ENCODE measurements at places on chromosomes 5 and 9. TPM values are rescaled to one million over a fixed set of nuclear protein-coding genes. Genes with fewer than 3 reads are reported as not detected.
A peak's percentile ranks its signal among the peaks of the same experiment; 100 is the strongest.

C7 gene
- not detected for total RNA-seq

TTC39B gene
- 23.8 TPM for total RNA-seq

TAS2R1 gene
- not detected for total RNA-seq

ACTBL2 gene
- total RNA-seq, result not detected

PCDHGB7 gene
- 0.13 TPM for total RNA-seq

FAM81B gene
- total RNA-seq, result not detected

FAXDC2 gene
- total RNA-seq, result not detected

FCHO2 gene
- 2.2 TPM for total RNA-seq

RIGI gene
- total RNA-seq, result 6.1 TPM

GRCh38 chr5:36679221-36679989 is 73.0 kb downstream of the SLC1A3 start:
- H3K36me3 ChIP-seq, result no peaks in the 10 kb centered on the region
- no peak overlapping the region for H3K4me3 ChIP-seq
- no peak overlapping the region for H3K27ac ChIP-seq
- no peaks in the 10 kb centered on the region for H3K4me1 ChIP-seq
- no peak for DNase-seq

DNA sequence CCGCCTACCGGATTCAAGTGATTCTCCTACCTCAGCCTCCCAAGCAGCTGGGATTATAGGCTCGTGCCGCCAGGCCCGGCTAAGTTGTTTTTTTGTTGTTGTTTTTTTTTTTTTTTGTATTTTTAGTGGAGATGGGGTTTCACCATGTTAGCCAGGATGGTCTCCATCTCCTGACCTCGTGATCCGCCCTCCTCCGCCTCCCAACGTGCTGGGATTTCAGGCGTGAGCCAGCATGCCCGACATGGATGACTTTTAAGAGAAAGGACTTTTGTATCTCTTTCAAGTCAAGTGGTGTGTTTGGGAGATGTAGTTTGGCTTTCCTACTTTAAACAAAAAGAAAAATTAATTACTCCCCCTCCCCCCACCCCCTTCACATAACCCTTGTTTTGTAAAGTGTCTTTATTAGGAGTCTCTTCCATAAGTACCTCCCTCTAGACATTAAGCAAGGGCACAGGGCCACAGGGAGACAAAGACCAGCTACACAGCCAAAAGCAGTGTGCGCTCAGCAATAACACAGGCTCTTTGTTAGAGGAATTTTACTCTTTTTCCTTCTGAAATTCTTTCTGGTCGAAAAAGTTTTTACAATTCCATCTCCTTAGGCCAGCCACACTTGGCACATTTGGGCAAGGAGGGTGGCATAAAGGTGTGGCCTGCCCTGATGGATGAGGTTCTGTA is 31.2 kb downstream of the JAKMIP2 start:
- H3K4me1 ChIP-seq, result no peaks in the 10 kb centered on the region
- no peaks in the 10 kb centered on the region for H3K36me3 ChIP-seq
- DNase-seq, result no peak
- H3K27me3 ChIP-seq, result no peaks in the 10 kb centered on the region

DNA sequence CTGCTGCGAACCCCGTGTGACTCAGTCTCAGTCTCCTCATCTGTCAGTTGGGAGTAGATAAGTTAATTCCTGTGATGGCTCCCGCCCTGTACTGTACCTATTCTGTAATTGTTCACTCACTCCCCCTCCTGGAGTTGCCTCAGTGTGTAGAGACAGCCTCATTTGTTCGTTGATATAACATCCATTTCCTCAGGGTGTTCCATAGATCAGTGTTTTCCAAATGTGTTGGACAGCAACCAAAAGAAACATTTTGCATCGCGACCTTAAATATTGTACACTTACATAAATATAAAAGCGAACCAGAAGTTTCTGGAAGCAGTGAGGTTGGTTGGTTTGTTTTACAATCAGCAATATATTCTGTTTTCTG is 698 bp downstream of the NFX1 start:
- H3K36me3 ChIP-seq, result peaks cover 28% of the 10 kb centered on the region
- peak overlapping the region; percentile 100 for H3K27ac ChIP-seq
- peaks cover 59% of the 10 kb centered on the region for H3K4me1 ChIP-seq
- no peak for DNase-seq
- no peaks in the 10 kb centered on the region for H3K27me3 ChIP-seq
- H3K4me3 ChIP-seq, result peak overlapping the region; percentile 93

- no peaks in the 10 kb centered on the region for H3K27me3 ChIP-seq
- no peak overlapping the region for H3K4me3 ChIP-seq
- DNase-seq, result no peak
Observed at GRCh38 chr5:135317286-135317685, 81.7 kb downstream of the MACROH2A1 start.

DNA sequence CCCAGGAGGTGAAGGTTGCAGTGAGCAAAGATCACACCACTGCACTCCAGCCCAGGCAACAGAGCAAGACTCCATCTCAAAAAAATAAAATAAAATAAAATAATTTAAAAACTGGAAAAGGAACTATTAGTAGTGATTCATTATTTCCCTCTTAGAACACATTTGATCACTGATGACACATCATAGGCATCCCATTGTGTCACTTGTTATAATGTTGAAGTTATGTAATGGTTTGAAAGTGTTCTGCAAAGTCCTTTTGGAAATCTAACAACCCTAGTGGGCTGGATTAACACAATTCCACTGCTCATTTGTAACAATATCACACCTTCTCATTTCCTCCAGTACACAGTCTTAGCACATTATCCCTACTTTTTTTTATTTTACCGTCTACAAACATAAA is 81.8 kb upstream of the LMNB1 start:
- H3K4me3 ChIP-seq, result no peak overlapping the region
- DNase-seq, result no peak
- no peaks in the 10 kb centered on the region for H3K36me3 ChIP-seq
- H3K27ac ChIP-seq, result no peak overlapping the region
- H3K27me3 ChIP-seq, result no peaks in the 10 kb centered on the region
- H3K4me1 ChIP-seq, result peaks cover 7% of the 10 kb centered on the region

GRCh38 chr9:93058355-93059010 is at the start of gene SUSD3:
SUSD3 (plus strand) TSS chr9:93058701; CDS start chr9:93058743, 42 bp downstream.
- peaks cover 8% of the 10 kb centered on the region for H3K36me3 ChIP-seq
- peak within 1 kb of the TSS; percentile 94 for H3K27ac ChIP-seq
- no peaks in the 10 kb centered on the region for H3K27me3 ChIP-seq
- H3K4me3 ChIP-seq, result peak within 1 kb of the TSS; percentile 91

DNA sequence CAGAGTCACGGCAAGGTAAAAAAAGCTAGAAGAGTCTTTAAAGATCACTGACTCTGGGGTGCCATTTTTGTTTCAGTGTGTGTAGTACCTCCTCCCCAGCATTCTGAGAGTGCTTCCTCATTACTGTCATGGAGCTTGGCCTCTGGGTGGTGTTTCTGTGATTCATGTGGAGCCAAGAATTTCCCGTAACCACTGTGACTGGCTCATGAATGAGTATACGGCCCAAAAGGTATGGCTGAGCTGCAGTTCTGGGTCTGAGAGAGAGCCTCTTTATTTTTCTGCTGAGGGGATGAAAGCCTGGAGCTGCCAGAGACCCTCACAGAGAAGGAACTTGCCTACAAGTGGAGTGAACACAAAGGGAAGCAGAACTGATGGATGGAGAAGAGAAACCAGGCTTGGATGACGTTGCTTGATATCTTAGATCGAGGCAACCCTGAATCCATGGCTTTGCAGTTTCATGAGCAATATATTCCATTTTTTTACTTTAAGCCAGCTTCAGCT is 85.6 kb downstream of the PTTG1 start:
- peak overlapping the region; percentile 67 for H3K4me3 ChIP-seq
- H3K27me3 ChIP-seq, result peaks cover 5% of the 10 kb centered on the region
- peak overlapping the region; percentile 90 for H3K27ac ChIP-seq
- H3K36me3 ChIP-seq, result peaks cover 3% of the 10 kb centered on the region
- H3K4me1 ChIP-seq, result peaks cover 68% of the 10 kb centered on the region
- DNase-seq, result no peak

- H3K27me3 ChIP-seq, result peaks cover 62% of the 10 kb centered on the region
- no peaks in the 10 kb centered on the region for H3K36me3 ChIP-seq
- H3K27ac ChIP-seq, result peak overlapping the region; percentile 63
Observed at GRCh38 chr9:107491081-107492053, 1.8 kb upstream of the KLF4 start.

GRCh38 chr5:180027459-180028089 is 44.0 kb downstream of the RNF130 start:
- no peaks in the 10 kb centered on the region for H3K36me3 ChIP-seq
- H3K27ac ChIP-seq, result no peak overlapping the region
- peaks cover 2% of the 10 kb centered on the region for H3K27me3 ChIP-seq
- no peak for DNase-seq

DNA sequence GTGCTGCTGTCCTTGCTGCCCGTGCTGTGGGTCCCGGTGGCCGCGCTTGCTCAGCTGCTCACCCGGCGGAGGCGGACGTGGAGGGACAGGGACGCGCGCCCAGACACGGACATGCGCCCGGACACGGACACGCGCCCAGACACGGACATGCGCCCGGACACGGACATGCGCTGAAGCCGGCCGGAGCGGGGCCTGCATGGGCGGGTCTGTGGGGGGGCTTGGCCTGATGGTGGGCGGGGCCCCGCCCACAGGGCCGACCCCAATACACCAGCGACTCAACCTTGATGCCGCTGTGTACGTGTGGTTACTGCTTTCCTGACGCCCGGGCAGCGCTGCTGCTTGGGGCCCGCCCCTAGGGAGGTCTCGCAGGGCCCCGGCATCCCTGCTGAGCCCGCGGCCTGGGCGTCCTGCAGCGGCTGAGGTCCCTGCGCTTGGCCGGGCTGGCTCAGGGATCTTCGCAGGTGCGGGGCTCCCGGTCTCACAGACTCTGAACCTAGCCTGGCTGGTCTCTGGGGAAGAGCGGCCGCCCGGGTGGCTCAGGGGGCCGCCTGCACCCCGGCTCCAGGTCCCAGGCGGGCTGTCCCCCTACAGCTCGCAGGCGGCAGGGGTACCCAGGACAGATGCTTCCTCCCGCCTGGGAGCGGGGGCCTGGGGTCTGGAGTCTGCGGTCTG is 20.9 kb downstream of the SLC6A18 start:
- no peak for DNase-seq
- H3K4me1 ChIP-seq, result no peaks in the 10 kb centered on the region
- H3K36me3 ChIP-seq, result no peaks in the 10 kb centered on the region
- no peak overlapping the region for H3K27ac ChIP-seq

- H3K27me3 ChIP-seq, result no peaks in the 10 kb centered on the region
- H3K4me1 ChIP-seq, result peaks cover 7% of the 10 kb centered on the region
- H3K36me3 ChIP-seq, result peaks cover 23% of the 10 kb centered on the region
- no peak overlapping the region for H3K27ac ChIP-seq
- H3K4me3 ChIP-seq, result no peak overlapping the region
Observed at GRCh38 chr5:909086-909485, 16.4 kb downstream of the TRIP13 start.

- no peak for DNase-seq
- no peaks in the 10 kb centered on the region for H3K4me1 ChIP-seq
- no peak overlapping the region for H3K27ac ChIP-seq
- H3K4me3 ChIP-seq, result no peak overlapping the region
Observed at GRCh38 chr5:181045316-181045715, 5.2 kb downstream of the BTNL9 start.

DNA sequence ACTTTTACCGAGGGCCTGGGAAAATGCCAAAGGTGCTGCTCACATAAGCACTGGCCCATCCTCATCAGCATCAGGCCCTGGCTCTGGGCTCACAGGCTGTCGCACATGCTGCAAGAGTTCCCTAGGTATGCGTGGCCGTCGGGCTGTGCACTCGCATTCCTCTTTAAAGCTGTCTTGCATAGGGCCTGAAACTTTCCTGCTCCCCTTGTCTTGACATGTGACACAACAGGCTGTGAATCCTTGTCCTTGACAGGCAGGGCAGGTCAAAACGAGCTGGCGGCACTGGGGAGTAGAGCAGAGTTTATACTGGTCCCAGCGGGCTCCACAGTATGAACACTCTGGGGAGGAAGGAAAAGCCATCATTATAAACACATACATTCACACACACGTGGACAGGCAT is 30.7 kb downstream of the TSTD2 start:
- H3K27ac ChIP-seq, result no peak overlapping the region
- peaks cover 9% of the 10 kb centered on the region for H3K4me1 ChIP-seq
- no peaks in the 10 kb centered on the region for H3K27me3 ChIP-seq
- no peak for DNase-seq
- no peak overlapping the region for H3K4me3 ChIP-seq

DNA sequence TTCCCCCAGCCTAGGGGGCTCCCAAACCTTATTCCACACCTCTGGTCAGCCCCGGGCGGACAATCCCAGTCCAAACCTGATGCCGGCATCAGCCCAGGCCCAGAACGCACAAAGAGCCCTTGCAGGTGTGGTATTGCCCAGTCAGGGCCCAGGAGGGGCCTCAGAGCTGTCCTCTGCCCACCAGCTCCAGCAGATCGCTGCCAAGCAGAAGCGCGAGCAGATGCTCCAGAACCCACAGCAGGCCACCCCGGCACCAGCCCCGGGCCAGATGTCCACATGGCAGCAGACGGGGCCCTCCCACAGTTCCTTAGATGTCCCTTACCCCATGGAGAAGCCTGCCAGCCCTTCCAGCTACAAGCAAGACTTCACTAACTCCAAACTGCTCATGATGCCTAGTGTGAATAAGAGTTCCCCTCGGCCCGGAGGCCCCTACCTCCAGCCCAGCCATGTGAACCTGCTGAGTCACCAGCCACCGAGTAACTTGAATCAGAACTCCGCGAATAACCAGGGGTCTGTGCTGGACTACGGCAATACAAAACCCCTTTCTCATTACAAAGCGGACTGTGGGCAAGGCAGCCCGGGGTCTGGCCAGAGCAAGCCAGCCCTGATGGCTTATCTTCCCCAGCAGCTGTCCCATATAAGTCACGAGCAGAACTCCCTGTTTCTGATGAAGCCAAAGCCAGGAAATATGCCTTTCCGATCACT is 27.6 kb upstream of the LTC4S start:
- no peak overlapping the region for H3K4me3 ChIP-seq
- peaks cover 35% of the 10 kb centered on the region for H3K4me1 ChIP-seq
- DNase-seq, result no peak
- H3K27ac ChIP-seq, result no peak overlapping the region
- no peaks in the 10 kb centered on the region for H3K27me3 ChIP-seq
- peaks cover 15% of the 10 kb centered on the region for H3K36me3 ChIP-seq

- H3K4me1 ChIP-seq, result peaks cover 6% of the 10 kb centered on the region
- H3K36me3 ChIP-seq, result peaks cover 1% of the 10 kb centered on the region
- no peak for DNase-seq
- H3K27ac ChIP-seq, result no peak overlapping the region
- H3K4me3 ChIP-seq, result peak overlapping the region; percentile 13
Observed at GRCh38 chr5:926417-927171, 33.9 kb downstream of the TRIP13 start.

GRCh38 chr9:111898331-111899096 is 1.9 kb downstream of the UGCG start:
- peaks cover 4% of the 10 kb centered on the region for H3K27me3 ChIP-seq
- H3K36me3 ChIP-seq, result no peaks in the 10 kb centered on the region
- no peak overlapping the region for H3K27ac ChIP-seq

- H3K36me3 ChIP-seq, result no peaks in the 10 kb centered on the region
- H3K27ac ChIP-seq, result no peak overlapping the region
- H3K27me3 ChIP-seq, result no peaks in the 10 kb centered on the region
- peaks cover 31% of the 10 kb centered on the region for H3K4me1 ChIP-seq
- no peak overlapping the region for H3K4me3 ChIP-seq
Observed at GRCh38 chr9:123335193-123335985, 20.6 kb upstream of the CRB2 start.

- peaks cover 46% of the 10 kb centered on the region for H3K4me1 ChIP-seq
- no peaks in the 10 kb centered on the region for H3K27me3 ChIP-seq
- peaks cover 52% of the 10 kb centered on the region for H3K36me3 ChIP-seq
- no peak overlapping the region for H3K27ac ChIP-seq
- H3K4me3 ChIP-seq, result no peak overlapping the region
Observed at GRCh38 chr9:110248361-110248760, 7.9 kb downstream of the TXN start.
